NCI-H1417 treated with DMSO at 0.1 percent for 48 hours (cell line): ENCODE measurements at places on chromosomes 12 and 14.

- no peak for DNase-seq
Measured at GRCh38 chr12:42483521-42483790, 106.1 kb downstream of the PRICKLE1 start.

DNA sequence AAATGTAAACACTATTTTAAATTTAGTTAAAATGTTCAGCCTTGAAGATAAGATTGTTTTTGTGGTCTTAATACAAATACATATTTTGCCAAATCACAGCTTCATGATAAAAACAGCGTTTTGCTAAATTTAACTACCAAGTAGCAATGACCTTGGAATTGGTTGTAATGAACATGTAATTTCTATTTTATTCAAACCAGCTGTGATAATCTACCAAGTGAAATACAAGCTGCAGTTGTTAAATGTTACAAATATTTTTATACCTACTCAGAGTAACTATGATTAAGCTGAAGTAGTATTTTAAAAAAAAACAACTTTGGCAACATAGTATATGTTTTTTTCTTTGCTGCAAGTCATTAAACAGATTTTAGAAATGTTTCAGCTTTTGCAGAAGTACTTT, 96.2 kb downstream of the CPSF2 start:
- DNase-seq, result no peak

- no peak for DNase-seq
Measured at GRCh38 chr14:101849125-101849524, 87.6 kb downstream of the PPP2R5C start.

- DNase-seq, result no peak
Measured at GRCh38 chr14:100734031-100734990, 7.6 kb downstream of the DLK1 start.

DNA sequence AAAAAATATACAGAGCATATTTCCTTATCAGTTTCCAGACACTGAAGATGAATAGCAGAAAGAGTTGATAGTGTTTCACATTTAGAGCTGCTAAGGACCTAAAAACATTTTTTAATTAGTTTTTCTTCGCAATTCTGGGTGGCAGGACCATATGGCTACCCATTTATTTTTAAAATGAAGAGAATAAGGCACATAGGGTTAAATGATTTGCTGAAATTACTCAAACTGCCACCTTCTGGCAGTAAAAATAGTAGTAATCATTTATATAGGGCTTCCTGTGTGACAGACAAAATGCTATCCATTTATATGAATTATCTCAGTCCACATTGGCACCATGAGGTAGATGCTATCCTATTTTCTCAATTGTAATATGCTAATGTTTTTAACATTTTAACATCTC, 108.6 kb upstream of the CCDC196 start:
- DNase-seq, result no peak

DNA sequence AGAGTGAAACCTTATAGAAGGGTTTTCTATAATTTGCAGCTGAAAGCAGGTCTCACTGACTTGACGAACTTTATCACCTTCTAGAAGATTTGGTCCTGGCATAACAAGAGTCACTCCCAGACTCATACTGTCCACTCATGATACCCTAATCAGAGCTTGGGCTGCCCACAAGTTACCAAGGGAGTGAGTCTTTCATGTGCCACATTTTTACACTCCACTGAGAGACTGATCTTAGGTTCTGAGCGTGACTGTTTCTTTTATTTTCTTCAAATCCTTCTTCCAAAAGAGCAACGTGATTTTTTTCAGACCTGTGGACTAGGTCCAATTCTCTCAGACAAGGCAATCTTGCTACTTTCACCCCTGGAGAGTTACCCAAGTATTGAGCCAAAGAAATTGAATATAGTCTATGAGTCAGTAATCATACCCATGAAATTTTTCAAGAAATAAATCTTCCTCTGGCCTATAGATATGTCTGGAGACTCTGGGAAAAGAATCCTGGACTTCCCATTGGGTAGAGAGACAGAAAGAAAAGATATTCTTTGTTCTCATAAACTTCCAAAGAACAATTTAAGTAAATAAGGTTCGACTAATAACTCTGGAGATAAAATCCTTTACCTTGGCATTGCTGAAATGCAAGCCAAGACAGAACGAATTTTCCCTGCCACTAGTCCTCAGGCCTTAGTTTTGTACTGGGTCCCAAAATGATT, 26.9 kb downstream of the SIX1 start:
- DNase-seq, result no peak
